ENCODE measurements at places on chromosomes 6 and 20.

DNA sequence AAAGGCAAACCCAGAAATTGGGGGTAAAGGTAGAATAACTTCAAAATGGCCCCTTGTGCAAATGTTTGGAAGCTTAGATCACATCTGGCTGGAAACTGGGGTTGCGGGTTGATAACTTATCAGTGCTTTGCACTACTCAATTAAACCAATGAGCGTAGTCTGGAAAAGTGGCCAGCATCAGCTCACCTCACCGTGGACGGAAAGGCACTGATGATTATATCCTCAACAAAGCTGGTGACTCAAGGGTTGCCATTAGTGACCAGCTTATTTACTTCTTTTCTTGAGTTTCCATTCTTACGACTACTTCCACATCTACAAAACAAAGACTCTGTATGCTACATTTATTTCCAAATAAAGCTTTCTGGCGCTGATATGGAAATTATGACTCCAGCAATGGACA, 198.5 kb upstream of the HEY2 start:
- no peak for DNase-seq

- DNase-seq, result no peak
These were observed 76.8 kb downstream of the SASH1 start for GRCh38 chr6:148419430-148419829.

- no peak for DNase-seq
These were observed 23.3 kb downstream of the C20orf173 start for GRCh38 chr20:35506179-35506578.

DNA sequence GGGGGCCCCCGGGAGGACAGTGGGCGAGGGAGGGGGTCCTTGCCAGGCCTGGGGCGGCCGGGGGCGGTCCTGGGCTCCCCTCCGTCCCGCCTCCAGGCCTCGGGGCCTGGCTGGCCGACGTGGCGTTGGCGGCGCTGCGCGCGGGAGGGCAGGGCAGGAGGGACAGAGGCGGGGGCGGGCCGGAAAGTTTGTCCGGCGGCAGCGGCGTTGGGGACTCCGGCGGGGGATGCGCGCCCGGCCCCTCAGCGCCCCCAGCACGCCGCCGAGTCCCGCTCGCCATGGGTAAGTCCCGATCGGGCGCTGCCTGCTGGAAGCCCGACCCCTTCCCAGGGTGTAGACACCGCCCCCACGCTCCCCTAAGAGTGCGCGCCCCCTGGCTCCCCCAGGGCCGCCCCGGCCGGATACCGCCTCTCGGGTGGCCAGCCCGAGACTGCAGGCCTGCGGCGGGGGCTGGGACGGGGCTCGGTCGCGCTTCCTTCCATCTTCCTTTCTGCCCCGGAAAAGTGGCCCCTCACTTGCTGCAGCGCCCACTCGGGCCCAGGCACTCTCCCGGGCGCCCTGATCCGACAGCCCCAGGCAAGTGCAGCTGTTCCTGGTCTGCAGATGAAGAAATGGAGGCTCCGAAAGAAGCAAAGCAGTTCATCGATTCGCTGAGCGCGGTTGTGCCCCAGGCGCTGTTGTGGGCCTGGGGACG, at the start of gene SLC2A10:
SLC2A10 (plus strand) TSS at position 191 of the 694 bp plus-strand sequence; CDS start at position 279, 88 bp downstream.
- no peak for DNase-seq

- DNase-seq, result no peak
These were observed 106.6 kb downstream of the VEGFA start for GRCh38 chr6:43876602-43877001.

GRCh38 chr20:34033903-34034302, 40.2 kb downstream of the RALY start:
- DNase-seq, result no peak

GRCh38 chr6:152981989-152982903, 595 bp downstream of the FBXO5 start:
- no peak for DNase-seq

DNA sequence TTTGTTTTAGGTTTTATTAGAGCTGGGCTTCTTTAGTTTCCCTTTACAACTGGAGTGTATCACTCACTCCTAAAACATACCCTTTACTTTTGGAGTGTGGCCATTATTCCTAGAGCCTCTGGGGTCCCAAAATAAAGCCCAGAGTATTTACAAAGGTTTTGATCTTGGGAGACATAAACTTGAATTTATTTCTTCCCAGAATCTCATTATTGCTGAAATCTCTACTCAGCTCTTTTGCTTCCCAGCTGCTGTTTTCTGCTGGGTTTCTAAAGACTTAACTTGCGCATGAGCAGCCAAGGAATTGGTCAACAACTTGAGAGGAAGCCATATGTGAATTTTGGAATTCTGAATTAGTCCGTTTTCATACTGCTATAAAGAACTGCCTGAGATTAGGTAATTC, 94.5 kb upstream of the NRSN1 start:
- DNase-seq, result no peak

GRCh38 chr6:101458336-101458735, 64.8 kb downstream of the GRIK2 start:
- no peak for DNase-seq

GRCh38 chr20:25059866-25060465, 2.0 kb upstream of the ACSS1 start:
- no peak for DNase-seq

GRCh38 chr6:43082806-43083655, 6.9 kb downstream of the PTK7 start:
- DNase-seq, result no peak

- DNase-seq, result no peak
These were observed 12.4 kb upstream of the TFAP2C start for GRCh38 chr20:56616716-56617115.

GRCh38 chr6:88865275-88865674, 98.1 kb downstream of the RNGTT start:
- DNase-seq, result no peak

GRCh38 chr6:109096208-109096607, 901 bp downstream of the CEP57L1 start:
- no peak for DNase-seq

- DNase-seq, result no peak
These were observed 245.2 kb downstream of the CDH26 start for GRCh38 chr20:60203451-60203850.
